ENCODE measurements at places on chromosomes 4 and X. TPM values are rescaled to one million over a fixed set of nuclear protein-coding genes. Genes with fewer than 3 reads are reported as not detected.

GRCh38 chrX:43962636-43963035 lies 10.6 kb downstream of the NDP start:
- no peaks in the 10 kb centered on the region for H3K4me1 ChIP-seq
- peak; percentile 23 for DNase-seq
- H3K27ac ChIP-seq: no peak overlapping the region
- H3K36me3 ChIP-seq: no peaks in the 10 kb centered on the region
- no peak overlapping the region for H3K4me3 ChIP-seq

- H3K27ac ChIP-seq: no peak overlapping the region
- H3K4me3 ChIP-seq: no peak overlapping the region
- peaks cover 8% of the 10 kb centered on the region for H3K36me3 ChIP-seq
- H3K27me3 ChIP-seq: no peaks in the 10 kb centered on the region
Measured at GRCh38 chr4:52664479-52664878, 5.4 kb upstream of the USP46 start.

GRCh38 chr4:47002580-47002979 lies 9.2 kb upstream of the GABRA4 start:
- no peak for DNase-seq
- no peak overlapping the region for H3K27ac ChIP-seq
- H3K4me3 ChIP-seq: no peak overlapping the region
- H3K36me3 ChIP-seq: no peaks in the 10 kb centered on the region

- no peak overlapping the region for H3K27ac ChIP-seq
- no peaks in the 10 kb centered on the region for H3K27me3 ChIP-seq
- peaks cover 1% of the 10 kb centered on the region for H3K36me3 ChIP-seq
- H3K4me1 ChIP-seq: no peaks in the 10 kb centered on the region
- no peak for DNase-seq
Measured at GRCh38 chr4:37872310-37872988, 18.4 kb upstream of the TBC1D1 start.

DNA sequence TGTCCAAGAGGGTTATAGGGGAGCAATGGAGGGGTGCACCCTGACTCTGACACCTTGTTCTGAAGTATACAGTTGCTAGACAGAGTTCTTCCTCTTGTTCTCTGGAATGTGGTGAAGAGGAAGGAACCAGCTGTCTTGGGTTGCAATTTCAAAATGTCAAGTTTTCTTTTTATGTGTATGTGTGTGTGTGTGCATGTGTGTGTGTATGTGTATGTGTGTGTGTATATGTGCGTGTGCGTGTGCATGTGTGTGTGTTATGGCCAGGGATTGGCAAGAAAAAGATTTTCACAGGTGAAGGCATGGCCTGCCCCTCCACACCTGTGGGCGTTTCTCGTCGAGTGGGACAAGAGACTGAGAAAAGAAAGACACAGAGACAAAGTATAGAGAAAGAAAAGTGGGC lies 81.6 kb upstream of the ADGRA3 start:
- H3K27me3 ChIP-seq: no peaks in the 10 kb centered on the region
- no peaks in the 10 kb centered on the region for H3K36me3 ChIP-seq
- DNase-seq: no peak
- no peak overlapping the region for H3K4me3 ChIP-seq

DNA sequence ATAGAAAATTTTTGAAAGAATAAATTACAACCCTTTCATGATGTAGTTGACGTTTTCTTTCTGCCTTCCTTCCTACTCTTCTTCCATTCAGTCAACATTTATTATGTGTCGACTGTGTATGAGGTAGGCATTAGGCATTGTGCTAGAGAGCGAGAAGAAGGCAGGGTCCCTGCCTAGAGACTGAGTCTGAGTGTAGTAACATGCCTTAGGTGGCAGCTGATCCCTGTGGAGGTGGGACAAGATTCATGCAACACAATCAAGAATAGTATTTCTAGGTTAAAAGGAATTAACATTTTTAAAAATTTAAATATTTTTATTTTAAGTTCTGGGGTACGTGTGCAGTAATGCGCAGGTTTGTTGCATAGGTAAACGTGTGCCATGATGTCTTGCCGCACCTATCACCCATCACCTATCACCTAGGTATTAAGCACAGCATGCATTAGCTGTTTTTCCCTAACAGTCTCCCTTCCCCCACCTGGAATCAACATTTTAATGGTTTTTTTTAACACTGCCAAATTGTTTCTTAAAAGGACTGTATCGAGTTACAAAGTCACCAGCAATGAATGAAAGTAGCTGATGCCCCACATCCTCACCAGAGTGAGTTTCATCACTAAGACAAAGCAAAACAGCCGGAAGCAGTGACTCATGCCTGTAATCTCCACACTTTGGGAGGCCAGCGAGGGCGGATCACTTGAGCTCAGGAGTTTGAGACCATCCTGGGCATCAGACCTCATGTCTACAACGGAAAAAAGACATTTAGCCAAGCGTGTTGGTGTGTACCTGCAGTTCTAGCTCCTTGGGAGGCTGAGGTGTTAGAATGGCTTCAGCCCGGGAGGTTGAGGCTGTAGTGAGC lies 84.0 kb downstream of the WWC2 start:
- H3K4me3 ChIP-seq: no peak overlapping the region
- H3K4me1 ChIP-seq: peaks cover 3% of the 10 kb centered on the region
- no peaks in the 10 kb centered on the region for H3K27me3 ChIP-seq
- H3K36me3 ChIP-seq: no peaks in the 10 kb centered on the region
- no peak overlapping the region for H3K27ac ChIP-seq

DNA sequence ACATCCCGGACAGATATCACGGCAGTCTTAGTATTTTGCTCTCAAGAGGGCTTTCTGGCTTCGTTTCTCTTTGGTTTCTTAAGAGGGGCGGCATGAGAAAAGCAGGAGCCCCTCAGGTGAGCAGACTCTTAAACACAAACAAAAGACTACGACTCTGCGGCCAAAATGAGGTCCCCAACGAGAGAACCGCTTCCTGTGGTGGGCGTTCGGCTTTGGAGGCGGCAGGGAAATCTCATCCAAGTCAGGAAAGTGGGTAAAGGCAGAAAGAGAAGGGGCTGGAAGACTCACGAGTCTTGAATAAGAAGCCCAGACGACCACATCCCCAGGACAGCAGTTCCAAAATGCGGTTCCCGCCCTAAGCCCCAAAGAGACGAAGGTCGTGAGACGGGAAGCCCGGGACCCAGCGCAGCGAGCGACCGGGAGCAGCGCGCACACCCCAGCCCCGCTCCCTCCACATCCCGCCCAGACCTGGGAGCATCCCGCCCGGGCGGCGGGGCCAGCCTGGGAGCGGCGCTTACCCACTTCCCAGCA lies 409 bp downstream of the UGDH start:
- no peaks in the 10 kb centered on the region for H3K27me3 ChIP-seq
- H3K36me3 ChIP-seq: peaks cover 5% of the 10 kb centered on the region
- H3K27ac ChIP-seq: peak overlapping the region; percentile 98
- H3K4me3 ChIP-seq: peak overlapping the region; percentile 80
- DNase-seq: no peak

DNA sequence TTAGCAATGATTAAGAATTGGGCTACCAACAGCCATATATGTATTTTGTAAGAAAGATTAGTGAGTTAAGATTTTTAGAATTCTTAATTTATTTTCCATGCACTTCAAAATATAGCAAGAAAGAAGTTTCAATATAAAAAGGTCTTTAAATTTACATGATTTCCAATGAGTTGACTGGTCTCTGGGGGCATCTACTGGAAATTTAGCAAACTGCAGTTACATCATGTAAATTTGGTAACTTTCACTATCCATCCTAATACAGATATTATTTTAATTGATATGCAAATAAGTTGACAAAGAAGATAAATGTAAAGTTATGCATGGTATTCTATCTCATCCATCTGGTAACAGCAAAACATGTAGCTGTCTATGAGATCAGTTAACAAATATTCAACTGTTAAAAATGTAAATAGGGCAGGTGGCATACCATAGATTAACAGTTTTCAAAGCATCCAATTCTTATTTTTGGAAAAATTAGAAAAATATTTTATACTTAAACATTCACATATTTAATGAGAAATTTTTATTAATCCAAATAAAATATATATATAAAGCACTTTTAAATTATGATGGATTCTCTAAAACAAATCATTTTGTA lies 29.1 kb downstream of the TTC29 start:
- no peaks in the 10 kb centered on the region for H3K4me1 ChIP-seq
- DNase-seq: peak; percentile 59
- no peak overlapping the region for H3K27ac ChIP-seq
- H3K4me3 ChIP-seq: no peak overlapping the region
- no peaks in the 10 kb centered on the region for H3K27me3 ChIP-seq
- no peaks in the 10 kb centered on the region for H3K36me3 ChIP-seq

DNA sequence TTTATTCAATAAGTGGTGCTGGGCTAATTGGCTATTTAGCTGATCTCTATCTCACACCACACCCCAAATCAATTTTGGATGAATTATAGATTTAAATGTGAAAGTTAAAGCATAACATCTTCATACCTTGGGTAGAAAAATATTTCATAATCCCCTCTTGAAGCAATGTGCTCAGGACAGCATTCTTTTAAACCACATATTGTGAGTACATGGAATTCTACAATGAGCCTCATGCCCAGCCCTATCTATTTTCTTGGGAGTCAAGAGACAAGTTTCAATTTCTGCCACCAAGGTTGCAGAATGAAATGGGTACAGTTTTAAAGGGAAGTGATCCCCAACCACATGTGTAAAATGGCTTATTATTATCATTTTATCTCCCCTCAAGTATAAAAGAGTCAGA lies 30.6 kb upstream of the GPRIN3 start:
- H3K4me3 ChIP-seq: no peak overlapping the region
- H3K4me1 ChIP-seq: no peaks in the 10 kb centered on the region
- no peaks in the 10 kb centered on the region for H3K27me3 ChIP-seq
- H3K36me3 ChIP-seq: no peaks in the 10 kb centered on the region

DNA sequence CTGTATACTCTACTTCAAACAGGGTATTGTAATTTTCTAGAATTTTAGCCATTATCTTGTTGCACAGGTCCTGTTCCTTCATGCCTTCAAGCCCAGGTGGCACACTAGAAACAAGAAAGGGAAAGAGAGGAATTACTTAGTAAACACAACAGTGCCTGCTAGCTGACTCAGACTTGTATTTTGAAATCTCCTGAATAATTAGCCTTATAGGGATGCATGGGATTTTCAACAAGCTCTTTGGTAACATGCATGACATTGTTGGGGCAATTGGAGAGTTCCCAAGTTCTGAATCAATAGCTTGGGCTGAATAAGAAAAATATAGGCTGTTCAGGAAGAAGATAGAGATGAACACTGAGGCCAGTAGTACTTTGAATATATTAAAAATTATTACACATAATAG lies 118.8 kb downstream of the FAM13A start:
- no peaks in the 10 kb centered on the region for H3K27me3 ChIP-seq
- no peak overlapping the region for H3K4me3 ChIP-seq
- H3K4me1 ChIP-seq: no peaks in the 10 kb centered on the region

GRCh38 chr4:84917086-84917821 lies 49.2 kb downstream of the WDFY3 start:
- no peaks in the 10 kb centered on the region for H3K36me3 ChIP-seq
- no peak for DNase-seq
- no peak overlapping the region for H3K4me3 ChIP-seq
- no peaks in the 10 kb centered on the region for H3K27me3 ChIP-seq
- H3K27ac ChIP-seq: no peak overlapping the region
- H3K4me1 ChIP-seq: no peaks in the 10 kb centered on the region

DNA sequence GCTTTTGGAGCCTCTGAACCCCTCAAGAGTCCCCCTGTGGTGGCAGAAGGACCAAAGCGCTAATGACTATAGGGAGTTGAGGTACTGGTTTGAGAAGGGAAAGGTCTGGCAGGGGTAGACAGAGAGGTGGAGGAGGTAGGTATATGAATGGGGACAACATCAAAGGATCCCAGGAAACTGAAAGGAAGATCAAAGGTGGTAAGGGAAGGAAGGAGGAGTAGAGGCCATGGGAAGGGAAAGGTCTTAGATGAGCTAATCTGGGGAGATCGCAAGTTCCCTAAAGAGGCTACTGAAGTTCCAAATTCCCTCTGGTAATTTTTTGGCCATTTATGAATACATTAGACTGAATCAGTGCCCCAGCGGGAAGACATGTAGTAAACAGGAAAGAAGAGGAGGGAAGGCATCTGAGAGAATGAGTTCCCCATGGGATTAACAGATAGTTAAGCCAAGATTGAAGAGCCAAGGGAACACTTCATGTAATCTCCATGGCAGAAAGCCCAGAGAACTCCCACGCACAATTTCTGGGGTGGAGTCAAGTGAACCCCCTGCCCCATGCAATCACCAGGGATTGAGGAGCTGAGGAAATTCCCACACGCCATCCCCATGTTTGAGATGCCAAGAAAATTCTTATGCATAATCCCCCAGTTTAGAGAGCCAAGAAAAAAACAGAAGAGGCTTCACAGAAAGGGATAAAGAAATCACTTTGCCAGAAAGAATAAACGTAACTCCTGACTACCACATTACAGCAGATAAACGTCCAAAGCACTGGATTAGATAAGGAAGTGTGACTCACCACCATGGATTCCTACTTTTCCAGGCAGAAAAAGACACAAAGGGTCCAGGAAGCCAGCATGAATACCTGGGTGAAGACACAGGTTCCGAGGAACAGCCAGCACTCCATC lies 25.8 kb downstream of the ZNF630 start:
- H3K27ac ChIP-seq: peak overlapping the region; percentile 38
- no peak overlapping the region for H3K4me3 ChIP-seq
- H3K36me3 ChIP-seq: no peaks in the 10 kb centered on the region
- peaks cover 4% of the 10 kb centered on the region for H3K4me1 ChIP-seq

GRCh38 chr4:13944095-13944511 lies 316.6 kb upstream of the BOD1L1 start:
- DNase-seq: no peak
- H3K27ac ChIP-seq: no peak overlapping the region
- H3K36me3 ChIP-seq: no peaks in the 10 kb centered on the region
- no peak overlapping the region for H3K4me3 ChIP-seq
- H3K27me3 ChIP-seq: no peaks in the 10 kb centered on the region

DNA sequence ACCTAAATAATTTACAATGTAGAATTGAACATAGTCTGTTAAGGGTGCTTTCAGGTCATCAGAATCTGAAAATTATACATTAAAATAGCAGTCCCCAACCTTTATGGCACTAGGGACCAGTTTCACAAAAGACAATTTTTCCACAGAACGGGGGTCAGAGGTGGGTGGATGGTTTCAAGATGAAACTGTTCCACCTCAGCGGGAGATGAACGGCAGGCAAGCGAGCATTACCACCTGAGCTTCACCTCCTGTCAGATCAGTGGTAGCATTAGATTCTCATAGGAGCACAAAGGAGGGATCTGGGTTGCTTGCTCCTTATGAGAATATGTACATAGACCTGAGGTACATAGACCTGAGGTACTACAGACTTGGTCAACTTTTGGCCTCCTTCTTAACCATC lies 29.0 kb downstream of the LRBA start:
- H3K27ac ChIP-seq: no peak overlapping the region
- no peaks in the 10 kb centered on the region for H3K4me1 ChIP-seq
- H3K4me3 ChIP-seq: no peak overlapping the region
- no peaks in the 10 kb centered on the region for H3K36me3 ChIP-seq

- no peaks in the 10 kb centered on the region for H3K4me1 ChIP-seq
- no peak for DNase-seq
- H3K4me3 ChIP-seq: no peak overlapping the region
- H3K27ac ChIP-seq: no peak overlapping the region
- H3K36me3 ChIP-seq: no peaks in the 10 kb centered on the region
Measured at GRCh38 chr4:138298431-138298830, 56.3 kb upstream of the SLC7A11 start.

The GAB3 gene
- total RNA-seq: 6.5 TPM

The STOX2 gene
- total RNA-seq: 7.3 TPM

The EXOC1 gene
- total RNA-seq: 32.5 TPM

The SEPSECS gene
- total RNA-seq: 10.8 TPM

The CT45A1 gene
- 0.13 TPM for total RNA-seq

The HELT gene
- total RNA-seq: not detected

The CRMP1 gene
- total RNA-seq: 6.9 TPM

The DMD gene
- 106 TPM for total RNA-seq

All from muscle of leg (tissue), 16 donors.